ENCODE measurements at places on chromosomes 12 and 14.

- peak; percentile 93 for DNase-seq
Observed at GRCh38 chr14:55388160-55388559, 23.5 kb downstream of the ATG14 start.

- no peak for DNase-seq
Observed at GRCh38 chr12:93176610-93177126, 201.1 kb upstream of the NUDT4 start.

DNA sequence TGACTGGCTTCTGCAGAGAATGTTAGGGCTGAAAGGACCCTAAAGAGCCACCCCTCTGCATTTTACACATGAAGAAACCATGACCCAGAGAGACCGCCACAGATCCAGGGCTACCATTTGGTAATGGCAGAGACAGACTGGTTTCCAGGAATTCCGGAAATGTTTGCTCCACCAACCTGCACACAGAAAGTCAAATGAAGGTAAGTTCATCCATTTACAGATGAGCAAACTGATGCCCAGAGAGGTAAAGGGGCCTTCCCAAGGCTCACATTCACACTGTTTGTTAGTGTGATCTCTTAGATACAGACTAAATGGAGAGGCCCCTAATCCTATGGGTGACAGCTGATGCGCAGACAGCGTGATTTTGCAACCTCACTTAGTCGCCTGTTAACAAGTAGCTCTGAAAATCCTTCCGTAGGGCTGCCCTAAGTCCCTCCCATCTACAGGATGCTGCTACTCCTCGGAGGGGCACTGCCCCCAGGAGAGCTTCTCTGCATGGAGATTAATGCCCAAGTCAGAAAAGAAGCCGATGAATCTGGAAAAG lies 33.8 kb downstream of the ZFP36L1 start:
- peak; percentile 54 for DNase-seq

DNA sequence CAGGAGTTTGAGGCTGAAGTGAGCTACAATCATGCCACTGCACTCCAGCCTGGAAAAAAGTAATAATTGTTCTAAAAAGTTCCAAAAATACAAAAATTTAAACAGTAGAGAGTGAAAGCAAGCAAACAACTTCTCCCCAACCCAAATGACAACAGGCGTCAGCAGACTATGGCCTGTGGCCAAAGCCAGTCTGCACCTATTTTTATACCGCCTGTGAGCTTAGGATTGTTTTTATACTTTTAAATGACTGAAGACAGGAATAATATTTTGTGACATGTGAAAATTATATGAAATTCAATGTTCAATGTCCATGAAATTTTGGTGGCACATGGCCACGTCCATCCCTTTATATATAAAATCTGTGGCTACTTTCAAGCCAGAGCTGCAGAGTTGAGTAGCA lies 48.2 kb upstream of the TMCC3 start:
- DNase-seq, result no peak

DNA sequence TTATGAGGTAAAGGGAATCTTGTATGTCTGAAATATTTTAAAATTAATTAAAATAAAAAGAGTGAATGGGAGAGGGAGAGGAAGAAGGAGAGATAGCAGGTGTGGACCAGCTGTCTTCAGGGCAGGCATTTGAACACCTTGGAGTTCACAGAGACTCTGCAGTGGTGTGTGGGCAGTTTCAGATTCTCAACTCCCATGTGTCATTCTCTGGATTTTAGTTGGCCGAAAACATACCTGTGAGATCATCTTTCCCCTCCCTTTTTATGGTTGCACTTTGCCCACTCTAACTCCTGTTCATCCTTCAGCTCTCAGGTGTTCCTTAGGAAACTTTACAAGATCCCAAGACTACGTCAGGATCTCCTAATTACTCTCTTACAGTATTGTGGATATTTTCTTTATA lies 108.1 kb downstream of the ERC1 start:
- no peak for DNase-seq

GRCh38 chr12:124024263-124024678 lies 51.3 kb downstream of the ZNF664 start:
- DNase-seq, result no peak

DNA sequence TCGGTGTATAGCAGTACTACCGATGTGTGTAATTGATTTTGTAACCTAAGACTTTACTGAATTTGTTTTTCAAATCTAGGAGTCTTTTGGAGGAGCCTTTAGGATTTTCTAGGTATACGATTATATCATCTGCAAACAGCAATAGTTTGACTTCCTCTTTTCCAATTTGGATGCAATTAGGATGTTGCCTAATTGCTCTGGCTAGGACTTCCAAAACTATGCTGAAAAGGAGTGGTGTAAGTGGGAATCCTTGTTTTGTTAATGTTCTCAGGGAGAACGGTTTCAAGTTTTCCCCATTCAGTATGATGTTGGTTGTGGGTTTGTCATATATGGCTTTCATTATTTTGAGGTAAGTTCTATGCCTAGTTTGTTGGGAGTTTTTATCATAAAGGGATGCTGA lies 171.6 kb upstream of the PDE3A start:
- no peak for DNase-seq

DNA sequence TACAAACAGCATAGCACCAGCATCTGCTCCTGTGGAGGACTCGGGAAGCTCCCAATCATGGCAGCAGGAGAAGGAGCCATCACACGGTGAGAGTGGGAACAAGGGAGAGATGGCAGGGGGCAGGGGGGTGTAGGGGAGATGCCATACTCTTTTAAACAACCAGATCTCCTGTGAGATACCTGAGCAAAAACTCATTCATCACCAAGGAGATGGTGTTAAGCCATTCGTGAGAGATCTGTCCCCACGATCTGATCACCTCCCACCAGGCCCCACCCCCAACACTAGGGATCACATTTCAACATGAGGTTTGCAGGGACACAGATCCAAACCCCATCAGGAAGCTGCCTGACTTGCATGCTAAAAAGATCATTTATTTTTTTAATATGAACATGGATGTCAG lies 499.3 kb downstream of the TMEM132D start:
- DNase-seq, result no peak

GRCh38 chr12:39780913-39781446 lies 161.4 kb upstream of the ABCD2 start:
- no peak for DNase-seq

- no peak for DNase-seq
Observed at GRCh38 chr14:60211153-60211552, 37.9 kb upstream of the PPM1A start.

DNA sequence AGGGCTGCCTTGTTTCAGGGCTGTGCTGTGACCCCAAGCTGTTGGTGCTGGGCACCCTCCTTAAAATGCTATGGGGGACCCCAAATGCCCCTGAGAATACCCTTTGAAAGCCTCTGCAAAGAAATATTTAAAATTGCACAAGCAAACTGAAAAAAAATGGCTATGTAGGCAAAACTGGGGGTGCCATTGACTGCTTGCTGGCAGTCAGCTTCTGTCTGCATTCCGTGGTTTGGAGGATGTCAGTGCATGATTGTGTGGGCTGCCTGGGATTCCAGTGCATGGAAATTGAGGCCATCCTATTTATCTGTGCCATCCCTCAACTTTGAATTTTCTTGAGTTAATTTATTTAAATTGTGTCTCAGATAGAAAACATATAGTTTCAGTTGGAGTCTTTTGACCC lies 113.7 kb upstream of the RTL1 start:
- peak; percentile 75 for DNase-seq

- DNase-seq, result no peak
Observed at GRCh38 chr12:97259098-97259497, 203.5 kb upstream of the RMST start.

GRCh38 chr12:1758887-1759286 lies 61.5 kb upstream of the LRTM2 start:
- no peak for DNase-seq

DNA sequence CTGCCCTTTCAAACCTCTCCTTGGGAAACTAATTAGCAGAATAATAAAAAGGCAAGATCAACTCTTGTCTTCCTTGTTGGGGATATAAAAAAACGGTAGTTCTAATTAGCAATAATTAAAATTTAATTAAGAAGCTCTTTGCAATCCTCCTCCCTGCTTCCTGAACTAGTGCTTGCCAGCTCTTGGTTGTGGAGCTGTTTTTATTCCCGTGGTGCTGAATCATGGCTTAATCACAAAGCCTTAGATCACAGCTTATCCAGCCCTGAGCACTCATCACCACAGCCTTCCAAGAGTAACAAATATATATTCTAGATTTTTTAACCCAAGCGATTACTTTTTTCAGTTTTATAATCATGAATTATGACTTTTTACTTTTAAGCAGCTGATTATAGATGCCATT lies 63.2 kb upstream of the INSM2 start:
- peak; percentile 50 for DNase-seq

- DNase-seq, result no peak
Observed at GRCh38 chr14:61433828-61434227, 112.4 kb downstream of the PRKCH start.

GRCh38 chr12:72315858-72316257 lies 43.7 kb downstream of the TRHDE start:
- no peak for DNase-seq

DNA sequence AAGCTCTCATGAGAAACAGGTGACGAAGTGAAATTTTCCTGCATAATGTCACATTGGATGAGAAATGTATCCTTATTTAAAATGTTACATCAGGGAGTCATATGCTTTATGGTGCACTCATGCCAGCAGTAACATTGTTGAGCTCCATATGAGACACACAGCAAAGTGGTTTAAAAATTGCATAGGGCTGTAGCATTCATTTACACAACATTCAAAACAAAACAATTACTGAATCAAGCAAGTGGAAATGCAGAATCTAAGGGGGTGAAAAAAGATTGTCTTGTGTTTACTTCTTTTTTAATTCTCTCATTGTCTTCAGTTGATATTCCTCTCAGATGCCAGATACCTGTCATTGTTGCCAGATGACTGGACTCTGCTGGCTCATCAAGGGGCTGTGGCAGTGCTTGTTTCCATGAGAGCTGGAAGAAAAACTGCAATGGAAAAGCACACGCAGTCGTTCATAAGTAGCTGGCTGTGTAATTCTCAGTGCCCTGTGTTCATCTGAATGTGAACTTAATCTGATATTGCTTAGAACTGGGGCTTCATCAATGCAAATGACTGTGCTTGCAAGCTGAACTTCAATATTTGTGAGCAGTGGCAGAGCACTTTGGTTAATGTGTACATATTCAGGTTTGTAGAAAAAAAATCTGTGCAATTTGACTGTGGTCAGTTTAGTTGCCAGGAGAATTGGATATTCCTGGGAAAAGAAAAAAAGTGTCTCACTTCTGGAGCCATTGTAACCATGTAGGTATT lies 305.6 kb downstream of the RAD51B start:
- DNase-seq, result peak; percentile 75

- no peak for DNase-seq
Observed at GRCh38 chr12:15962760-15963159, 51.6 kb downstream of the DERA start.

GRCh38 chr14:23447361-23448350 lies 12.2 kb upstream of the MYH7 start:
- DNase-seq, result no peak

GRCh38 chr14:69291891-69292561 lies 32.1 kb downstream of the GALNT16 start:
- DNase-seq, result no peak

GRCh38 chr12:68097386-68097785 lies 62.2 kb downstream of the IFNG start:
- DNase-seq, result no peak

- peak; percentile 24 for DNase-seq
Observed at GRCh38 chr12:13339538-13339937, 143.0 kb downstream of the EMP1 start.

DNA sequence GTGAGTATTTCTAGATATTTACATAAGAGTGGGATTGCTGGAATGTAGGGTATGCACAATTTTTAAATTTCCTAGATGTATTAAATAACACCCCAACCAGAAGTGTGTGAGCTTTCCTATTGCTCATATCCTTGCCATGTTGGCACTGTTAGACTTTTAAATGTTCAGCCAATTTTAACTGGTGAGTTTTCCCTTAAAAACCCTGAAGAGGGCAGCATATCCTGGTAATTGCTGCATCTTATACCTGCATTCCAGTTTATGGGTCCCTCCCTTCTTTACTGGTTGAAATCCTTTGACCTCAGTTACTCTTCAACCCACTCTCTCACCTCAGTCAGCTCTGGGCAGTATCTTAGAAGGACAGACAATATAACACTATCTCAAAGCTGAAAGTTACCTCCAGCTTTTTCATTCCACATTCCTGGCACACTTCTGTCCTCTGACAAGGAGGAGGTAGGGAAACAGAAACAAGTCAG lies 270.6 kb downstream of the PAWR start:
- DNase-seq, result peak; percentile 90

GRCh38 chr12:116882742-116883141 lies 1.5 kb upstream of the HRK start:
- DNase-seq, result peak; percentile 29

DNA sequence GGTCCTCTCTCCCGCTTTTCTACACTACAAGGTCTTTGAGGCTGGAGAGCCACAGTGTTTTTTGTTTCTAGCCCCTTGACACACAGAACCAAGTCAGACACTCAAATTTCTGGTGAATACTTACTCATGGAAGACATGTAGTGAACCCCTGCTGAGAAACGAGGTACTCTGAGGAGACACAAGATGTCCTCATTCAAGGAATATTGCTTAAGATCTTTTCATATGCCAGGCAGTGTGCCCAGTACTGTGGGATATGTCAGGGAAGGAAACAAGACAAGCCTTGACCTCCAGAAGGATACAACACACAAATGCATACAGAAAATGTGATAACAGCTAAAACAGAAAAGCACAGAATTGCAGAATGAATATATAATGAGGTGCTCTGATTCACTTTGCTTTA lies 75.9 kb downstream of the TMTC1 start:
- DNase-seq, result peak; percentile 71

- DNase-seq, result no peak
Observed at GRCh38 chr12:55515696-55516095, 23.5 kb downstream of the OR6C68 start.

DNA sequence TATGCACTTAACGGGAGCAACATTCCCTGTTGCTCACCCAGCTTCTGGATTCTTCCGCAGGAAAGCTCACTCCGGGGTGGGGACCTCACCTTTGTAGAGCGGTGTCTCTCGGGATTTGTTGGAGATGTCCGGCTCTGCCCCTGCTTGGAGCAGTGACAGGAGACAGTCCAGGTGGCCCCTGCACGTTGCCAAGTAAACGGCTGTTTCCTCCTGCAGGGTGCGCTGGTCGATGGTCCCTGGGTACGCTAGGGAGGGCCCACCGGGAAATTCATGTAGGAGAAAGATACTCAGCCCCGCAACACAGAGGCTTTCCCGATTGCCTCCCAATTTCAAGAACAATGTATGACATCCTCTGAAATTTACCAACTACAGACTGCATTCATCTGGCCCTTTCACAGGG lies 23.1 kb downstream of the ASB2 start:
- no peak for DNase-seq

GRCh38 chr12:125528281-125528680 lies 463.0 kb downstream of the AACS start:
- DNase-seq, result no peak

DNA sequence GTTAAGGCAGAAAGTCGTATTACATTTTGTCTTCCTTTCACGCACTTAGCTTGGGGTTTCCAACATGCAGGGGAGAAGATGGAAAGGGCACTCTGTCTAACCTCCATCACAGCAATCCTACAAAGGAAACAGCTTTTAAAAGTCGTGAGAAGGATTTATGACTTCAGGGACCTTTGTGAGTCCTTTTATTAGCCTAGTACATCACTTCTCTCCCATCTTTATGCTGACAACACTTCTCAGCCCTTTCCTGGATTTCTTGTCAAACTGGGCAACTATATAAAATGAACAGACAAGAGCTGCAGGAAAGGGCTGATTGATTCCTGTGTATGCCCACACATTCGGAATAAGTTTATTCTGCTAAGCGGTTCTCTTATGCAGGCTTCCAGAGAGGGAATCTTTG lies 159.0 kb downstream of the DERA start:
- DNase-seq, result no peak

- DNase-seq, result no peak
Observed at GRCh38 chr14:104600805-104601204, 3.8 kb downstream of the TMEM179 start.

- peak; percentile 99 for DNase-seq
Observed at GRCh38 chr14:64628940-64629408, 75.2 kb upstream of the PLEKHG3 start.

Measured in amniotic epithelial cell (primary cell).